ENCODE measurements at places on chromosomes 6 and 20. TPM values are rescaled to one million over a fixed set of nuclear protein-coding genes. Genes with fewer than 3 reads are reported as not detected.

The PACSIN1 gene
- total RNA-seq = not detected

The GSTA3 gene
- total RNA-seq = not detected

The UNC5CL gene
- total RNA-seq = not detected

The BCL2L1 gene
- 66.0 TPM for total RNA-seq

The SLC22A23 gene
- 0.59 TPM for total RNA-seq

Measured in smooth muscle cell of the umbilical artery (primary cell).